ENCODE measurements at places on chromosomes 16 and 17.

DNA sequence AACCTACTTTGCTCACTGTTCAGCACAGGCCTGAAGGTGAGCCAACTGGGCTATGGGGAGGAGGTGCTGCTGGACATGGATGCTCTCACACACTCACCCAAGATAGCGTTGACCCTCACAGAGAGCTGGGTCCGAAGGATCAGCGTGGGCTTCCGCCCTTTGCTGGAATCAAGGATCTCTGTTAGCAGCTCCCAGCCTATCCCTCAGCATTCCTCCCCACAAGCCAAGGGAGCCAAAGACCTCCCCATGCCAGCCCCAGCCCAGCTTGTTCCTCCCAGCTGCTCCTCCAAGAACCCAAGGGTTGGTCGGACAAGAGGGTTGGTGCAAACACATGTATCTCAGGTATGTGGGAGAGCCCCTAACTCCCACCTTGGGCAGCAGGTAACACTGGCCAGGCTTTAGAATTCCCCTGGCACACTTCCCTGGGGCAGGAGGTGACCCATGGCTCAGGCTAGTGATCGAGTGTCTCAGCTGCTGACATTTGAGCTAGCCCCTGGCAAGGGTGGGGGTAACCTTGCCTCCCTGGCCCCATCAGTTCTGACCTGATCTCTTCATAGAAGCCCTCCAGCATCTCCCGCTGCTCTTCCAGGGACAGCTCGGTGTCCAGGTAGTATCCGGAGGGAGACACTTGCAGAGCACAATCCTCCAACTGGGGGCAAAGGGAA is 8.3 kb downstream of the FHOD1 start:
- no peak for DNase-seq

GRCh38 chr16:12141073-12141951 is 164.8 kb downstream of the SNX29 start:
- DNase-seq, result no peak

DNA sequence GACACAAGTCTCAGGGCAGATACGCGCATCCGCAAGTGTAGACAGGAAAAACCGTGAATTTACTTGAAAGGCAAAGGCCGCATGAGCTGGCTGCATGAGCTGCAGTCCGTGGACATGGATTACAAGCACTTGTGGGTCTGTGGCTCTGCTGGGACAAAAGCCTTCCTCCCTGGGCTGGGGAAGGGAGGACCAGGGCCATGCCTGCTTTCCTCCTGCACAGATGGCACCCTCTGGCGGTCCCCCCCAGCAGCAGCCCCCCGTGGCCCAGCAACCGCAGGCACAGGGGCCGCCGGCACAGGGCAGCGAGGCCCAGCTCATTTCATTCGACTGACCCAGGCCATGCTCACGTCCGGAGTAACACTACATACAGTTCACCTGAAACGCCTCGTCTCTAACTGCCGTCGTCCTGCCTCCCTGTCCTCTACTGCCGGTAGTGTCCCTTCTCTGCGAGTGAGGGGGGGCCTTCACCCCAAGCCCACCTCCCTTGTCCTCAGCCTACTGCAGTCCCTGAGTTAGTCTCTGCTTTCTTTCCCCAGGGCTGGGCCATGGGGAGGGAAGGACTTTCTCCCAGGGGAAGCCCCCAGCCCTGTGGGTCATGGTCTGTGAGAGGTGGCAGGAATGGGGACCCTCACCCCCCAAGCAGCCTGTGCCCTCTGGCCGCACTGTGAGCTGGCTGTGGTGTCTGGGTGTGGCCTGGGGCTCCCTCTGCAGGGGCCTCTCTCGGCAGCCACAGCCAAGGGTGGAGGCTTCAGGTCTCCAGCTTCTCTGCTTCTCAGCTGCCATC is 1.7 kb upstream of the MRPL12 start:
- no peak for DNase-seq

DNA sequence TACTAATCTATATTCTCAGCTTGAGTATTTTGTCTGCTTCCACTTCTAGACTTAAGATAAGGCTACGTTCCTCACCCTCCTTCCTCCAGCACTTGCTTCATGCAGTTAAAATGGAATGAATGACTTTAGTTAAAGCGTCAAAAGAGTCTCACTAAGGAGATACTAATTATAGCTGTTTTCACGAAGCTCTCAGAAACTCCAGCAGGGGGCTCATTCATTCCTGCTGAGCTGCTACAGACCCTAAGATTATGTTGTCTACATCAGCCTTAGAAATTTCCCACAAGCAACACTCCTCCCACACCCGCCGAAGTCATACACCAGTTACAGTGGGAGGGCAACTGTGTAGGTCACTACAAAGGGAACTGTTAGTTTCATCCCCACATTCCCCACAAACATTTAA is 57.0 kb upstream of the KIFC3 start:
- DNase-seq, result no peak

DNA sequence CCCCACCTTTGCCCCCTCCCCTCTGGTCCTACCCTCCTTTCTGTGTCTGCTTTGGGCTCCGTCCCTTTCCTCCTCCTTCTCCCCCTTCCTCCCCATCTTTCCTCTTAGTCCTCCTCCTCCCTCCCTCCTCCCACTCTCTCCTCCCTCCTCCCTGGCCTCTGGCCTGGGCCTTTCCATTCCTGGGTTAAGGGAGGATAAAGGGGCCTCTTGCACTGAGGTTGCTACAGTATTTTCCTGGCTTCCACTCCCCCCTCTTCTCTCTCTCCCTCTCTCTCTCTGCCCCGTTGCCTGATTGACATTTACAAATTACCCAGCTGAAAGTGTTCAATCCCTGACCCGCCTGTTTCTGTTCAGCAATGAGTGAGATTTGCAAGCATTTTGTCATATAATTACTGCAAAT is 44.0 kb downstream of the MRM1 start:
- DNase-seq, result no peak

GRCh38 chr17:78568494-78569115 is 8.6 kb downstream of the DNAH17 start:
- DNase-seq, result no peak

- no peak for DNase-seq
Measured at GRCh38 chr17:35103271-35103670, 16.4 kb downstream of the RAD51D start.

- no peak for DNase-seq
Measured at GRCh38 chr16:15141586-15141985, 47.5 kb upstream of the RRN3 start.

All from stimulated activated CD4-positive, alpha-beta T cell treated with anti-CD3 and anti-CD28 coated beads, TNF-alpha, amount 100 ng/mL, for 1 hour (primary cell).